NCI-H2107 (cell line): ENCODE measurements at places on chromosomes 7 and 10.

GRCh38 chr7:21867226-21867625 lies 78.5 kb downstream of the CDCA7L start:
- no peak for DNase-seq

DNA sequence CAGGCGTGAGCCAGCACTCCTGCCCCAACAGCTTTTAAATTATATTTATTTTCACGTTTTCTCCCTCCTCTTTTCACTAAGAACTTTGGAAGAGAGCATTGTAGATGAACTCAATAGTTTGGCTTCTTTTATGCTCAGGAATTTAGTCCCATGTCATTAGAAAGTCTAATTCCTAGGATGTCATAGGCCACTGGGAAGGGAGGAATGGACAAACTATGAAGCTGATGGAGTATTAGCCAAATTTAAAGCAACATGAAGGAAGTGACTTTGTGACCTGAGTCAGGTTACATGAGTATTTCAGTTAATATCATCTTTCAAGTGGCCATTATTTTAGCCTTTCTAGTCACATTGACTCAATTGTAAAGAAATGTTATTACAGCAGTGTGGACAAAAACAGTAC lies 18.0 kb upstream of the OPN4 start:
- no peak for DNase-seq

GRCh38 chr10:125016123-125016522 lies 74.2 kb downstream of the ZRANB1 start:
- no peak for DNase-seq

DNA sequence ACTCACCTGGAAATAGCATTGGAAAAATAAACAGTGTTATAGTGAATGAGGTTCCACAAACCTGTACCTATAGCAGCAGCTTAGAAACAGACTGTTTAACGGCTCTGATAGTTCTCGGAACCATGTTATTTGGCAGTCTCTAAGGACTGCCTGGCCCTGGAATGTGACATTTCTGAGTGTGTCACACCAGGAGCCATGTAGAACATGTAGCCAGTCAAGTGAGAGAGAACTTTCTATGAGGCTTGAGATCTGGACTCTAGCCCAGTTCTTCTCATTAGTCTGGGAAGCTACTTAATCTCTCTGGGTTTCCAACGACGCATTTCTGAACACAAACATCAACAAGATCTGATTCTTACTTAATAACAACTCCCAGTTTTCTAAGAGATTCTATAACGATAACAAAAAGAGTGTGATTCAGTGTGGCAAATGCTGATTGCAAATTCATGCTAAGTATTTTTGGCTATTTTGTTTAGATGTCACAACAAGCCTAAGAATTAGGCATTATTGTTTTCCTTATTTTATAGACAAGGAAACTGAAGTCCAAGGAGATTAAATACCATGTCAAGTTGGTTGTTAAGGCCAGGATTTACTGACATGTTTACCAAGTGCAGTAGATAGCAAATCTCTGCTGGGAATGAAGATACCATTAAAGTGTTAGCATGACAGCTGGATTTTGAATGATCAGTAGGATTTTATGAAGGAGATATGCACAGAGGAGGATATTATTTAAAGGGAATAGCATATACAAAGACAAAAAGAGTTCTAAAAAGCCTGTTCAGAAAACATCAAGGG lies 47.2 kb downstream of the APBB1IP start:
- no peak for DNase-seq

- no peak for DNase-seq
These were observed 59.3 kb downstream of the BMPER start for GRCh38 chr7:33964417-33965182.

DNA sequence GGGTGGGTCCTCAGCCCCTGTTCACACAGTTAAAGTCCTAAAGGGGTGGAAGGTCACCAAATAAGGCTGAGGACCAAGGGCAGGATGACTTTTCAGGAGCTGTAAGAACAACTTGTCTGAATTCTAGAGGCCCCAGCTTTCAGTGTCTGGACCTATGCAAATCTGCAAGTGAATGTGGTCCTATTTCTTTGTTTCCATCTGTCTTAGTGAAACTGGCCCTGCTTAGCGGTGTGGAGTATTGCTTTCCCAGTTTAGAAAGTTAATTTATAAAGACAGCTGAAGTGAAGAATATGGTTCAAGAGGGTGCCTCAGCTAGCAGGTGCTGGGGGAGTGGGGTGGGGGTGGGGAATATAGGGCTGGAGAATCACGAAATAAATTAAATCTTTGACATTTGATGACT lies 40.1 kb downstream of the HHEX start:
- DNase-seq = no peak
